BJ (cell line): ENCODE measurements at places on chromosomes 12 and 14.

- DNase-seq, result no peak
Observed at GRCh38 chr12:109098183-109098604, 797 bp downstream of the UNG start.

GRCh38 chr12:116263844-116264243, 13.6 kb downstream of the MED13L start:
- DNase-seq, result no peak

GRCh38 chr12:76242813-76243550, 105.2 kb downstream of the BBS10 start:
- no peak for DNase-seq

DNA sequence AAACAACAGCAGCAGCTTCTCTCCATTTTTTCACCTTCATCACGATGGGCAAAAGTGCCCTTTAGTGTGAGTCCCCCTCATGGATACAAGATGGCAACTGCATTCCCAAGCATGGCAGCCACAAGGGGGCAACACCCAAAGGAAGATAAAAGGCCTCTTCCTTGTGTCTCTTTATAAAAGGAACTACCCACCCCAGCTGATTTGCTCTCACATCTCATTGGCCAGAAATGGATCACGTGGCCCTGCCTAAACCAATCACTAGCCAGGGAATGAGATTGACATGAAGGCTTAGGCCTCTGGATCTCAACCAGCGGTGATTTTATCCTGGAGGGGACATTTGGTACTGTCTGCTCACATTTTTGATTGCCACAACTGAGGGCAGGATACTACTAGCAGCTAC, 21.9 kb upstream of the IFT81 start:
- no peak for DNase-seq

GRCh38 chr12:127401005-127401404, 866.0 kb upstream of the TMEM132C start:
- DNase-seq, result no peak

- no peak for DNase-seq
Observed at GRCh38 chr12:104651811-104652210, 195.1 kb downstream of the CHST11 start.

DNA sequence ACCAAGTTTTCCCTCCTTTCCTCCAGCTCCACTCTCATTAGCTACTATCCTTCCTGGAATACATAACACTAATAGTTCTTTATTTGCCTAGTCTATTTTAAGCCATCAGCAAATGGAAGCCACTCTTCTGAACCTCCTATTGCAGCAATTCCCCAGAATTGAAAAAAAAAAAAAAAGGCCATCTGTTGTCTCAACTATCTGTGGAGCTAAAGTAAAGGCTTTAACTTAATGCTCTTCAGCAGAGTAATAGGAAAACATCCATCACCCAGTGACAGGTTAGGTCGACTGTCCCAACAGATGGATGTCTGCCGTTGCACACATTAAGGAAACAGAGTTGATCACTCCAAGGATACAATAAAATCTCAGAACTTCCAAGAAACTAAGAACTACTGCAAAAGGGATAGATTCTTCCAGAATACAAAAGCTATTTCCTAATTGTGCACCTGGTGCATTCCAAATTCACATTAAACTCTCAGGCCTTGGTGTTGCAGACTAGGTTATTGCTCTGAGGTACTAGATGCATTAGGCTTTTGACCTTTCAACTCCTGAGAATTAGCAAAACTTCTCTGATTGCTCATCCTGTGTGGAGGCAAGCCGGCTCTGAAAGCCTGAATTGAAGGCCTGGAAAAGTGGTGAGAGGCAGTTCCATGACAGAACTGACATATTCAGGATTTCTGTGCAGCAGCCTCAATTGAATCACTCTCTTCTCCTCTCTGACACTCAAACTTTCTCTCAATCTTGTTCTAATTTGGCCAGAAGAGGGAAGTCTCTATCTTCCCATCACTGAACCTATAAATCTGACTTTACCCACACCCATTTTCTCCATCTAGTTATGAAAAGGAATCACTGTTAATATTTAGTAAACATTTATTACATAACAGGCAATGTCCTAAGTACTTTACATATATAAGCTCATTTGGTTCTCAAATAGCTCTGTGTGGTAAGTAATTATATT, 238.4 kb upstream of the HMGA2 start:
- no peak for DNase-seq

DNA sequence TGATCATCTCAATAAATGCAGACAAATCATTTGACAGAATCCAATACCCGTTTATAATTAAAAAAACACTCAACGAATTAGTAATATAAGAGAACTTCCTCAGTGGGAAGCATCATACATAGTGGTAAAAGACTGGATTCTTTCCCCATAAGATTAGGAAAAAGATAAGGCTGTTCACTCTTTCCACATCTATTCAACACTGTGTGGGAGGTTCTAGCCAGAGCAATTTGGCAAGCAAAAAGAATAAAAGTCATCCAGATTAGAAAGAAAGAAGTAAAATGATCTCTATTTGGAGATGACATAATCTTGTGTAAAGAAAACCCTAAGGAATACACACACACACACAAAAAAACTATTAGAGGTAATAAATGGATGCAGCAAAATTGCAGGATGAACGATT, 38.4 kb downstream of the YEATS4 start:
- peak; percentile 5 for DNase-seq

DNA sequence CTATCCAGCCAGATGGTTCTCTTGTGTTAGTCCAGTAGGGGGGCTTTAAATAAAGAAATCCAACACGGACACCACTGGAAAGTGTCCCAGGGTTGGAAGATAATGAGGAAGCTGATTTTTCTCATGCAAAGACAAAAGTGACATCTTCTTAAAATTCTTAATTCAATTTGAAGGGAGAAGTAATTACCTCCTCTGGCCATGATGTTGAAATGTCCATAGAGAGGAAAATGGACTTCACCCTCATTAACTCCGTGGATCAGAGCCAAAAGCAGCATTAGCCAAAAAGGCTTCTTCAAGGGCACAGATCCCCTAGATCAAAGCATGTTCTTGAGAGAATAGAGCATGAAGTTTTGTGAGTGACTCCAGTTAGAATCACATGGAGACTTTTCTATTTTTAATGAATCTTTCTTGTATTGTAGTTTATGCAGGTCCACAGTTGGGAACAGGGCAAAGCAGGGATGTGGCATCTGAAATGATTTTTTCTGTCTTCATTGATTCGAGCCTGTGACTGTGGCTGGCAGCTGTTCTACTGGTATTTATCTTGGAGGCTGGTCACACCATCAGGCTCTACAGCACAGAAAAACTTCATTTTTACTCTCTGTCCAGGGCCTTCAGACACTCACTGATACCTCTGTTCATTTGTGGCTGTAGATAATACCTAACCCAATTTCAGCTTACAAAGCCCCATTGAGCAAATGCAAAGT, 1002.5 kb downstream of the AACS start:
- no peak for DNase-seq

- DNase-seq, result no peak
Observed at GRCh38 chr12:3456809-3457208, 34.2 kb upstream of the PRMT8 start.

- no peak for DNase-seq
Observed at GRCh38 chr14:23421594-23421993, 13.5 kb upstream of the MYH6 start.

DNA sequence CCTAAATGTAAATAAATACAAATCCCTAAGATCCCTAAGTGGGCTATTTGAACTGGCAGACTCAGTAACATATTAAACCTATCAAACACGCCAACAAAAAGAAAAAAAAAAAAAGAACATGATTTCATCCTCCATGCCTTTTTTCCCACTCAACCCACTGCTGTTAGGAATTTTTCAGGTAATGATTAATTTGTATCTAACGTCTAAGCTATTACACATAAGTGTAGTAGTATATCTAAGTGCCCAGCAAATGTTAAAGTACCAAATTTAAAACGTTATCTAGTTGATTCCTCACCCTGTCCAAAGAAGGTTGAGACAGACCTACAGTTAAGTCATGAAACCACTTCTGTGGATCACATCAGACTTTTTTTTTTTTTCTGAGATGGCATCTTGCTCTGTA, 16.4 kb upstream of the ARID4A start:
- no peak for DNase-seq

DNA sequence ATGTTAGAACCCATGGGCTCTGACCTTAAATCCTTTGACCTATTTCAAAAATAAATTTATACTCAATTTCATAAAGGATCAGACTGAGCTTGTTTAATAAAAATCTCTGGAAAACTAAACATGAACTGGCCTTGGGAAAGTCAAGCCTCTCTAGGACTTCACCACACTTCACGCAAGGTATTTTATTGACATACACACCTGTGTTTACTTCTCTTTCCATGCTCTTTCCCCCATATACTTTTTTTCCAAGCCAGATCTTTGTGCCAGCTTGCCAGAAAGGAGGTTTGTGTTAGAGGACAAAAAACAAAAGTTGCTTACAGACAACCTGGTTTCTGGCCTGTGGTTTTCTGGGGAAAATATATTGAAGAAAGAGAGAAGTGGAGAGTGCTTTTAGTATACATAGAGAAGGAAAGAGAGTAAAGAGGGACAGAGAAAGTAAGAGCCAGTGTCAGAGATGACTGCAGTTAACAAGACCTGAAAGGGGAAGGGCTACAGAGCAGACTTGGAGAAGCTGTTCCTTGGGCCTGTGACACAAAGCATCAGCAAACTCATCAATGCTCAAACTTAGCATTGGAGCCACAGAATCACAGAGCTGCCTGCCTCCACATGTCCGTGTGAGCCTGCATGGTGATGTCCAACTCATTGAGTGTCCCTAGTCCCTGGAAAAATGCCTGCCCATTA, 77.3 kb upstream of the TMTC2 start:
- no peak for DNase-seq

GRCh38 chr12:130830246-130830551, 8.9 kb downstream of the STX2 start:
- DNase-seq, result no peak

GRCh38 chr12:67751381-67751928, 102.9 kb downstream of the DYRK2 start:
- no peak for DNase-seq

DNA sequence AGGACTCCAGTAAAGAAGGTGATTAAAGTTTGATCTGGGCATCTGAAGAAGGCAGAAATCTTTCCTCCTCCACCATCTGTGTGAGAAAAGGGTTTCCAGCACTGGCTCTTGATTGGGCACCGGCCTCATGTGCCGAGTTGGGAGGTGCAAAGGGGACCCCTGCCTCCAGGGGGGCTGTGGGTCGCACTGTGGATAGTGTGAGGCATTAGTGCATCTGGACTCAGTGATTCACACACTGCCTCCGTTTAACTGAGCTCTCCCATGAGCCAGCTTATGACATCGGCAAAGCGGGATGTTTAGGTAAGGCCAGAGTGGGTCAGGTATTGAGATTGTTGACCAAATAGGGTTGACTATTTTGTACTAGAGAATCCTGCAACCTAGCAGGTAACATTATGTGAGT, 8.9 kb downstream of the C1S start:
- DNase-seq, result no peak

GRCh38 chr14:58557242-58557641, 80.5 kb upstream of the DACT1 start:
- DNase-seq, result no peak

- no peak for DNase-seq
Observed at GRCh38 chr14:68808696-68809480, 16.0 kb upstream of the ZFP36L1 start.

GRCh38 chr14:21069388-21070082, 569 bp upstream of the ARHGEF40 start:
- no peak for DNase-seq

GRCh38 chr12:79919762-79920161, 15.1 kb downstream of the PPP1R12A start:
- DNase-seq, result no peak

DNA sequence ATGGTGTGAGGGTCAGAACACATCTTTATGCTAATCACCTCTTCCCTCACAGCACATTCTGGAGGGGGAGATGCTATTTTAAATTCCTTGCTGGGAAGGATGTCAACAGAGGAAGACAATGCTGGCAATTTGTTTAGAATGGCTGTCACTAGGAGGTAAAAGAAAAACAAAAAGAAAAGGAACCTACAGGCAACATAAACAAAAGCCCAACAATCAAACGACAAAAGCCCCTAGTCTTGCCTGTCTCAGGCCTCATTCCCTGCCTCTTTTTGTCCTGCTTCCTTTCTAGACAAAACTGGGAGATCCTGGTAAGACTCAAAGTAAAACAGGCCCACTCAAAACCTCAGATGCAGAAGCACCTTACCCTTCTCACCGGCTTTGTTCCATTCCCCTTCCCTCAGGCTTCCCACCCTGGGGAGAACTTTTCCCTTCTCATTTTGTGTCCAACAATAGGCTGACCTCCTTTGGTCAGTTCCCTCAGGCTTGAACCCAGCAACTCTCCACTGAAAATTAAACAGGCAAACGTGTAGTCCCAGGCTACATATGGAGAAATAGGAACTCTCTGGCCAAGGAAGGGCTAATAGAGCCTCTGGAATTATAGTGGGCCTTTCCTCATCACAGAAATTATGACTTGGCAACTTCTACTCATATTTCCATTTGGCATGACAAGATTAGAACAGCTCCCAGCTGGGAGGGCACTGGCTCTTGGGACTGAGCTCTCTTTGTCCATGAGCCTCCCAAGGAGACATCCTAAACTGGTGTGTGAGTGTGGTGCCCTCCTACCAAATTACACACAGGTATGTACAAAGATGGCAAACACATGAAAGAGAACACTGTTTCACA, 193.0 kb downstream of the MON2 start:
- no peak for DNase-seq

DNA sequence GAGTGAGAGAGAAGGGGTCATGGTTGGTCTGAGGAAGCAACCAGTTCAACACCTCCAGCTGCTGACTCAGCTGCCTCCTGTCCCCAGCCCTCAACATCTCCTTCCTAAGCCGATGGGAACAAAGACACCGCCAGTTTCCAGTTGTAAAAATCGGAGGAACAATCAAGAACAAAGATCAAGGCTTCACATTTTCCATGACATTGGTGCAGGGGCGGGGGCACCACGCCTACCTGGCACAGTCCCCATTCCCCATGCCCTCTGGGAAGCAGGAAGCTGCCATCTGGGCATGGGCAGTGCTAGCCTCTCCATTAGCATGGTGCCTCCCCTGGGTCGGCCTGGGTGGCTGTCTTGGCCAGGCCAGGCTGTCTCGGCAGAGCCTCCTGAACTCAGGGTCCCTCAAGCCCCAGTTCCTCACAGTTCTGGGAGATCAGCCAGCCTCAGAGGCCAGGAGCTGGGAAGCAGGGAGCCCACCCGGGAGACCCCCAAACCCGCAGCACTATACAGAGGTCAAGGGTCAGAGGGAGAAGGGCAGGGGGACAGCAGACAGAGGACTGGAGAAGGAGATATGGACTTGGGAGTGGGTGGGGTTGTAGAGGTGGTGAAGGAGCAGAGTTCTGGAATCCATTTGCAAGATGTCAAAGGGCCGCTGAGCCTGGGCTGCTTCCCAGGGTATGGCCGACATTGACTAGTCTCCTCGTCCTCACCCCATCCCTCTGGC, 19.6 kb upstream of the TMEM106C start:
- no peak for DNase-seq
